ENCODE measurements at places on chromosomes 4 and X.

DNA sequence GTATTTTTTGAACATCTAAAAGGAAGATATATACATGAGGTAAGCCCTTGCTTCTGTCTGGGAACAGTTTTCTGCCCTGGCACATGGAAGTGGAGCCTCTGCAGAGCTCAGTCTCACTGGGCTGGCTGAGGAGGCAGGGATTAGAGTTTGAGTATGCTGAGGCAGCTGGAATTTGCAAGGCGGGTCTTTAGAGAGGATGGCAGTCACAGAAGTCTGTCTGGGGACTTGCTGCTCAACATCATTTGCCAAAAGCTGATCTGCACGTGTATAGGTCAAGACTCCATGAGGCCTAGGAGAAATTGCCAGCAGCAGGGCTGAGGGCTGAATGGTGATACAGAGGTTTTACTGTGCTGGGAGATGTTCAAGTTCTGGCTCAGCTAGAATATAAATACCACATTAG, 163.6 kb upstream of the ANK2 start:
- no peak for DNase-seq

GRCh38 chr4:146317783-146318182, 103.4 kb downstream of the REELD1 start:
- no peak for DNase-seq

- no peak for DNase-seq
Observed at GRCh38 chr4:9916346-9916745, 105.0 kb downstream of the SLC2A9 start.

- DNase-seq = no peak
Observed at GRCh38 chr4:79528241-79528706, 120.2 kb upstream of the GK2 start.

GRCh38 chr4:26051240-26051639, 137.2 kb downstream of the SMIM20 start:
- DNase-seq = no peak

- no peak for DNase-seq
Observed at GRCh38 chrX:97672138-97672537, 788.4 kb downstream of the RPA4 start.

DNA sequence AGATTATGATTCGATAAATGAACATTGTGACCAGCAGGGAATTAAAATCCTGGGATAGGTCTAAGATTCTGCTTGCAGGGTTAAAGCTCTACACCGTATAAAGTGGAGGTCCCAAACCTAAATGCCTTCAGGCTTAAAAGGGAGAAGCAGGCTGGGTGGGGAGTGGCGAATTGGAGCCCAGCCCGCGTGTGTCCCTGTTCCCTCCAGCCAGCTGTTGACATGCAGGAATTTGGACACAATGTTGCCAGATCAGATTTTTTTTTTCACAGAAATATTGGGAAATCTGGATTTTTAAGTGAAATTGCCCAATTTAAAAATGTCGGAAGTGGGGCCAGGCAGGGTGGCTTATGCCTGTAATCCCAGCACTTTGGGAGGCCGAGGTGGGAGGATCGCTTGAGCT, 60.5 kb downstream of the ELF4 start:
- no peak for DNase-seq

GRCh38 chr4:180665994-180666824, 1577.0 kb upstream of the TENM3 start:
- DNase-seq = no peak

Data from activated CD4-positive, alpha-beta T cell treated with anti-CD3 and anti-CD28 coated beads for 1 hour (primary cell).